ENCODE measurements at places on chromosomes 6 and 20.

- no peak for DNase-seq
Measured at GRCh38 chr6:30151580-30151979, 9.4 kb downstream of the TRIM10 start.

GRCh38 chr6:80249897-80250296 lies 143.4 kb downstream of the BCKDHB start:
- no peak for DNase-seq

DNA sequence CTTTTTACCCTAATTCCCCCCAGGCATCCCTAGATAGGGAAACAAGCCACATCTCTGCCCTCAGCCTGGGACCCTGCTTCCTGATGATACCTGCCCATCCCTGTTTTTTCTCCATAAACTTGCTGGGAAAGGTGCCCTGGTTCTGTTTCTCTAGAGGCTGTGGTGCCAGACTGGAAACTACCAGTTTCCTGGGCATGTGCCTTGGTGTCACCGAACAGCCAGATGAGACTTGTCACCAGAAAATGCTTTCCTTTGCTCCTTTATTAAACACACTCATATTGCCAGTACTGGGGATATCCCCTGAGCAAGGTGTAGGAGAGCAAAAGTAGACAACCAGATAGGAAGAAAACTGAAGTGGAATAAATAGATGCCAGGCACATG lies 16.8 kb downstream of the SRSF3 start:
- no peak for DNase-seq

GRCh38 chr20:60272790-60273189 lies 314.6 kb downstream of the CDH26 start:
- DNase-seq: no peak

DNA sequence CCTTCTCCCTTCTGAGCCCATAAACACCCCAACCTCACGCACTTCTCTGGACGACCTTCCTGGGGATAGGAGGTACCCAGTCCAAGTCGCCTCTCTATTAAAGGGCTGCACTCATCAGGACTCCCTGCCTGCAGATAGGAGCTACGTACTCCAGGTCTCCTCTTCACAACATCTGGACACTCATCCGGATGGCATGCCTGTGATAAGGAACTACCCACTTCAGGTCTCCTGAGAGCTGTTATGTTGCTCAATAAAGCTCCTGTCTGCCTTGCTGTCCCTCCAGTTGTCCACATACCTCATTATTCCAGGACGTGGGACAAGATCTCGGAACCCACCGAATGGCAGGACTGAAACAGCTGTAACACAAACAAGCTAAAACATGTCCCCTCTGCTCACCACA lies 548.0 kb downstream of the TBC1D32 start:
- no peak for DNase-seq

- no peak for DNase-seq
Measured at GRCh38 chr20:38190936-38191371, 25.9 kb upstream of the TGM2 start.

DNA sequence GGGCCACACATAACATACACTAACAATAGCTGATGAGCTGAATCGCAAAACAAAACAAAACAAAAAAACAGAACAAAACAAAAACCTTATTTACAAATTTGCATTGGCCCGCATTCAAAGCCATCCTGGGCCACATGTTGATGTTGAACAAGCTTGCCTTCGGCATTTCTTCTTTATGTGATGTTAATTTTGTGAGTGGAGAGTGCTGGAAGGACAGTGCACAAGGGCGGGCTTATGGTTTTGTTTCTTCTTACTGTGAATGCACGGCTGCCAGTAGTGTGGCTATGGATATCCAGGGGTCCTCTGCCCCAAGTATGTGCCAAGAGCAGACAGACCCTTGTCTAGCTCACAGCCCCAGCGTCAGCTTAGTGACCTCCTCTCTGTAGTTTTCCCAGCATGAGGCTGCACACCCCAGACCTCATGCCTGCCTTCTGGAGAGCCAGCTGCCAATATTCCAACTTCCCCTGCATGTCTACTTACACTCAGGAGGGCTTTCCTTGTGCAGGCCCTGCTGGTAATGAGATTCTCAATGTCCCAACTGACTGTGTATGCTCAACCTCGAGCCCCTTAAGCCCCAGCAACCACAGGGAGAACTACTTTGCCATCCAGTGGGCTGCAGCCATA lies 24.9 kb downstream of the ZNF292 start:
- no peak for DNase-seq

DNA sequence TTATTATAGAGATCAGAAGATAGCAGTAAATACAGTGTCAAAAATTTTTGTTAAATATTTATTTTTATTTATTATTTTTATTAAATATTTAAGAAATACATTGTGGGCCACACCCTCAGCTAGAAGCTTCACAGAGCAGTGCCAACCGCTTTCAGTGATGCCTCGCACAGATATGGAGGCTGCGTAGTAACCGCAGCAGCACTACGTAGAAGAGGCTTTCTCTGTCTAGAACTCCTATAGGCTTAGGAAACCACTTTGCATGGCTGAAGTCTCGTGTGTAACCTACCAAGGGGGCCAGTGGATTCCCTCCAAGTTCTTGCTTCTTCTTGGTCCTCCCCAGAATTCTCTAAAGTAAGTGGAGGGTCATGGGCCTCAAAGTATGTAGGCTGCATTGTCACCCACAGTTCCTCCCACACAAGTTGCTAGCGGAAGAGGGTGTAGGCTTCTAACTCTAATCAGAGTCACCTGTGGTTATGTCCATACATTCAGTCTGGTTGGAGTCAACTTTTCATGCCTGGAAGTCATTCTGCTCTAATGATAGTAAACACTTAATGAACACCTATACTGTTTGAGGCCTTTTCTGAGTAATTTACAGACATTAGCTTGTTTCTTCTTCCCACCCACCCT lies 285.6 kb downstream of the CDKAL1 start:
- no peak for DNase-seq

GRCh38 chr20:57435498-57436222 lies 44.5 kb downstream of the RBM38 start:
- peak; percentile 23 for DNase-seq

GRCh38 chr6:127481111-127481510 lies 21.9 kb upstream of the KIAA0408 start:
- no peak for DNase-seq

GRCh38 chr6:118501765-118502164 lies 46.3 kb upstream of the PLN start:
- no peak for DNase-seq

GRCh38 chr6:39778581-39779255 lies 13.5 kb upstream of the DAAM2 start:
- no peak for DNase-seq

DNA sequence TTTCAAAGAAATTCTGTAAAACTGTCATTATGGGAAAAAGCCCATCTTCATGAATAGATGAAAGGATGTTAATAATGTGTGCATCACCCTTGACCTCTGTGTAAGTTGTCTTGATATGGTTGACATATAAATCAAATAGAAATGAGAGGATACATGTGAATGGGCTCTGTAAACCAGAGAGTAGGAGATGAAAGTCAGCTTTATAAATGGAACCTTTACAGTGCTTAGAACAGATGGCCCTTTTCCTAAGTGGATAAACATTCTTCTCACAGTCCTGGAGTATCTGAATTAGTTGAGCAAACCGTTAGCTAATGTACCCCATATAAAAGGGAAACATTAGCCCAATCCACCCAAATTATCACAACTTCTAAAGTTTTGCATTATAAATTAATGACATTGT lies 57.5 kb downstream of the MYLK4 start:
- DNase-seq: no peak

- DNase-seq: no peak
Measured at GRCh38 chr20:53753880-53754459, 160.3 kb upstream of the ZNF217 start.

DNA sequence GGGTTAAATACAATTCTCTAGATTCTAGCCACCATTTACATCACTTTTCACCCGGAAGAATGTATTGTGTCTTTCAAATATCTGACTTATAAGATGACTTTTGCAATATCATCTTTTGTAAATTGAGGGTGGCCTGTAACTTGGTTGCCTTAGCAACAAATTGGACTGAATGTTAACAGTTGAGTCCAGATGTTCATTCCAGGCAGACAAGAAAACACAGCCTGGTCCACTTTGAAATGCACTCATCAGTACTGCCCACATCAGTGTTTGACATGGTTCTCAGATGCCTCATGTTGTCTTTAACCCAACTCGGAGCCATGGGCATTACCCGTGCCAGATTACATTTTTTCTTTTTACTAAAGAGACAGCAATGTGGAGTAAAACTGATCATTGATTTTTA lies 781.6 kb upstream of the CHD6 start:
- no peak for DNase-seq

DNA sequence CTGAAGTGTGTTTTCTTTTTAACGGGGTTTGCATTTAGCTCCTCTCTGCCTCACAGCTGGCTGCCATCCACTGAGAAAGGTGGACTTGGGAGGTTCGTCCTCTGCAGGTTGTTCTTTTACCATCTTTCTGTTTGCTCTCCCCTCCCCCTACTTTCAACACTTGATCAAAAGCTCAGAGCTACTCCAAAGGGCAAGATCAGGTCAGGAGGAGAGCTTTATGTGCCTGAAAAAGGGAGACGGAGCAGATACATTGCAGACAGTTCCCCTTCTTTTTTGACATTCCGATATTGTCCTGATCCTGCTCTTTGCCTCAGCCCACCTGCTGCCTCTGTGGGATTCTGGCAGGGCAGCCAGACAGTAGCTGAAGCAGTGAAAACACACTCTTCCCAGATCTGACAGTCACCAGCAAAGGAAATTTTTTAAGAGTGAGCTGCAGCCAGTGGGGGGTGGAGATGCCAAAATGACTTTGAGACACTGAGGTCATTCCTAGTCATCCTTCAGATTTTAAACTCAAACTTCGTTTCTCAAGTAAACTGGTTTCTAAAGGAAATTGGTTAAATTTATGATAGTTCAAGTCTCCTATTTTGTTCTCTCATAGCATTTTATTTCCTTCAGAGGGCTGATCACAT lies 26.5 kb downstream of the SMLR1 start:
- DNase-seq: no peak

DNA sequence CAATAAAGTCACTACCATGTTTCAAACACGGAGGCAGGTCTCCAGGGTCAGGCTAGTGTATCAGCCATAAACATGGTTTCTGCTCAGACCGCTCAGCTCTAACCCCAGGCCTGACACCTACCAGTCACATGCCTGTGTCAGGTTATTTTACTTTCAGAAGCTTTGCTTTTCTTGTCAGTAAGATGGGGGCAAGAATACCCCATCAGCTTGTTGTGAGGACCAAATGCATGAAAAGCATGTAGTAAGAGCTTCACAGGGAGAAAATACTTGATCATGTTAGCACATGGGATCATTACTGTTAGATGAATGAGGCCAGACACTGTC lies 65.2 kb upstream of the PIM1 start:
- DNase-seq: no peak

GRCh38 chr6:17881085-17881858 lies 106.2 kb downstream of the KIF13A start:
- no peak for DNase-seq

DNA sequence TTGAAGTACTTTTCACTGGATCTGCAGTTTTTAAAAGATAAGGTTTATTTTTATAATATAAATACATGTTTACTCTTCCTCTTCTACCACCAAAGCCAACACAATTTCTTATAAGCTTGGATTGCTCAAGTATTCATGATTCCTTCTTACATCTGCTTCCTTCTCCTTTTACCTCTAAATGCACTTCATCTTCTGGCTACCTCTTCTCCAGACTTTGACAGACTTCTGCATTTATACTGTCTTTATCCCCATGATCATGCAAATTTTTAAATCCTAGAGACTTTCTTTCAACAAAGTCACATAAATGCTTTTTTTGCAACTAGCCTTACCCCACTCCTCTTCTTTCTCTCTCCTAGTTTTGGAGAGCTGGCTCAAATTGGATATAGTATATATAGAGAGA lies 142.9 kb downstream of the TFAP2B start:
- no peak for DNase-seq

DNA sequence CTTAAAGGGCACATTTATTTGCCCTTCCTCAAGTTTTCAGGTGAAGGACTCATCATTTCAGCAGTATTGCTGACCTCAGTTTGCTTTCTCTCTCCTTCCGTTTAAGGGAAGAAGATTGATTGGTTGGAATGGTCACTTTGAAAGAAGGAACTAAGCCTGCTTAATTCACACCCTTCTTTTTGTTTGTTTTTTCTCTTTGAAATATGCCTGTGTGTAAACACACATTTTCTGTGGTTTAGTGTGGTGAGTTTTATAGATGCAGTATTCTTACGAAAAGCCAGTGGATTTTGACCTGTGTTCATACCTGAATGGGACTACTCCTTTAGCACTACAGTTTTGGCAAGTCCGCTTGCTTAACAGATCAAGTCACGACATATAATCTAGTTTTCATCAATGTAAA lies 548.8 kb upstream of the EPHA7 start:
- no peak for DNase-seq

DNA sequence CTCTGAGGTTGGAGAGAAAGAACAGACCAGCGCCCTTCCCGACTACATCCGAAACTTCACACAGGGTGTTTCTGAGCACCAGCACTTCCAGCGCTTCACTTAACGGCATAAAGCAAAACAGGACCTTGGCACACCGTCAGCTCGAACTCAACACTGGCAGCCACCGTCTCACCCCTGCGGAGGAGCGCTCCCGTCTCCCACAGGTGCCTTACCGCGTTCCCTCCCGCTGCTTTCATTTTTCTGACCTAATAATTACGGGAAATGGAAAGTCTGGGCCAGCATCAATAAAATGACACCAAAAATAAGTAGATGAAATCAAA lies 37.7 kb upstream of the SYNJ2 start:
- DNase-seq: no peak

- no peak for DNase-seq
Measured at GRCh38 chr6:123788319-123788718, 15.3 kb upstream of the NKAIN2 start.

GRCh38 chr20:4519534-4519933 lies 202.2 kb upstream of the PRND start:
- no peak for DNase-seq

DNA sequence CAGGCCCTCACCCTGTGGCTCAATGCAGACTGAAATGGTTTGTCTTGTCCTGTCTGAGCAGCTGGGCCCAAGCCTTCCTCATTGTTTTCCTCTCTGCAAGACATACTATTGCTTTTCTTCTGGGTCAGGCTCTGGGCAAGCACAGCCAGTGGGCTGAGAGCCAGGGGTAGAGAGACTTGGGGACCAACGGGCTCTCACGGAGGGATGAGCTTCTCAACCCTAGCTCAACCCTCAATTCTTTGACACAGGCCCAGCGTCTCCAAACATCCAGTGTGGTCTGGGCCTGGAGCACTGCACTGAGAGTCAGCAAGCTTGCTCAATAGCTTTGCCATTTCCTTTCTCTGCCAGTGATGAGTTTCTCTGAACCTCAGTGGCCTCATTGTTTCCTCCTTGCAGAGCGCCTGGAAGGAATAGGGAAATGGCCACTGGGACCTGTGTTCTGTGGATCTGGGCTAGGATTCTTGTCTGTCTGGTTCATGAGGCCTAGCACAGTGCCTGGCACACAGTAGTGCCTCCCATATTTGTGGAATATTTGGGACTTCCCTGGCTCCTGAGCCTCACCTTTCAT lies 9.3 kb downstream of the ANGPT4 start:
- no peak for DNase-seq

- DNase-seq: no peak
Measured at GRCh38 chr6:2998998-2999617, 586 bp upstream of the NQO2 start.

- peak; percentile 45 for DNase-seq
Measured at GRCh38 chr6:158536891-158537798, 22.7 kb upstream of the TMEM181 start.

Data from activated naive CD4-positive, alpha-beta T cell treated with Interleukin-2 at 50 U/mL for 16 hours (primary cell).